ENCODE measurements at places on chromosomes 12 and 14.

DNA sequence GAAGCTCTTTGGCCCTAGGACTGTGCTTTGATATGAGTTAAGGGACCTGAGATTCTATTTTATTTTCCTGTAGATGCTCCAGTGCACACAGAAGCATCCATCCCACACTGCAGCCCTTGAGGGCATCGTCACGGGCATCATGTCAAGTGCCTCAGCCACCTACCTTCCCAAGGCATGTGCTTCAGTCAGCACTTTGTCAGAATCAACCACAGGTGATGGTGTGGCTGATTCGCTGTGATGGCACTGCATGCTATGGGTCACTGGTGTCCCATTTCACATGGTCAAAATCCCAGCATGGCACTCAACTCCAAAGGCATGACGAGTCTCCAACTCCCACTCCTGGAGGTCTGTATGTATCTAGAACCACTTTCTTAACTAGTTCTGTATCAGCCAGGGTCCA, 100.8 kb downstream of the AACS start:
- no peak for DNase-seq

GRCh38 chr12:22916241-22916640, 291.3 kb downstream of the ETNK1 start:
- no peak for DNase-seq

GRCh38 chr12:85468356-85469157, 188.5 kb downstream of the ALX1 start:
- DNase-seq, result peak; percentile 37

DNA sequence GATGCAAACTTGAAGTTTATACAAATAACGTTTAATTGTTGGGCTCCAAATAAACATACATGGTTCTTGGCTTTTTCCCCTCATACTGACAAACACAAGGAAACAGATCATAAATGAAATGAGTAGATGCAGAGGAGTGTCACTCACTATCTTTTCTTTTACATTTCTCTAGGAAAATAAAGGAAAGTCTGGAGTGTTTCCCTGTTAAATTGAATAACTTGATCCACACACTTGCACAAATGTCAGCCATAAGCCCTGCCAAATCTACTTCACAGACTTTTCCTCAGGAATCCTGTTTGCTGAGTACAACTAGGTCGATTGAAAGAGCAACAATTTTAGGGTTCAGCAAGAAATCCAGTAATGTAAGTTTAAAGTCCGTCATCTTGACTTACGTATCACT, 175.3 kb downstream of the PLCZ1 start:
- no peak for DNase-seq

DNA sequence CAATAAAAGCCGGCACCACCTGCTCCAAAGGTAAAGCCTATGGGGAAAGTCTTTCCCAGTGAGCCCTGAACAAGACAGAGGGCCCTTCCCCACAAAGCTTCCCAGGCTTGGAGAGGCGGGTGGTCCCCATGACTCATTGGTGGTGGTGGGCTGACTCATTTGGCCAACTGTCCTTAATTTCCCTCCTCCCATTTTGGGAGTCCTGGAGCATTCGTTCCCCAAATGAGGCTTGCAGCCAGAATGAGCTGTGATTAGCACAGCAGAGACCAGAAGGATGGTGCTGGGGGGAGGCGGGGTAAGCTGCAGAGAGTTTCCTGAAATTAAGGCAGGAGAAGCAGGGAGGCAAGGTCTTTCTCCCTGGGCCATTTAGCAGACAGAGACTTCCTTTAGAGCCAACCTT, 241.7 kb downstream of the DPF3 start:
- no peak for DNase-seq

DNA sequence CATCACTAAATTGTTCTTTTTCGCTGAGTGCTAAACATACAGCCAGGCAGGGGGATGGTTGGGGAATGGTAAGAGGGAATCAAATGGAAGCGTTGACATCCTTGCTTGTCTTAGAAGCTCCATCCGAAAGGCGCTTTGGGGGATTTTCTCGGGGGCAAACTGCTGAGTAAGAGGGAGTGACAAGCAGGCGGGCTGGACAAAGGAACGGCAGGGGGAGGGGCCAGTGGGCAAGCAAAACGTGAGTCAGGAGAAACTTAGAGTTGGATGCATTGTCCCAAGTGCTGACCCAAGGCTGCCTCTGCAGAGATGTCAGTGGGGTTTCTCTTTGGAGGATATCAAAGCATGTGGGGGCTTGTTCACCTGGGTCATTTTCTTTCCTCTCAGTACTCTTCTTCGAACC, 480.5 kb downstream of the VRK1 start:
- no peak for DNase-seq

GRCh38 chr12:120054293-120054692, 62.3 kb downstream of the RAB35 start:
- DNase-seq, result no peak

All from BE2C (cell line).